Fibroblast of lung (primary cell): ENCODE measurements at places on chromosomes 11 and 22. TPM values are rescaled to one million over a fixed set of nuclear protein-coding genes. Genes with fewer than 3 reads are reported as not detected.

DNA sequence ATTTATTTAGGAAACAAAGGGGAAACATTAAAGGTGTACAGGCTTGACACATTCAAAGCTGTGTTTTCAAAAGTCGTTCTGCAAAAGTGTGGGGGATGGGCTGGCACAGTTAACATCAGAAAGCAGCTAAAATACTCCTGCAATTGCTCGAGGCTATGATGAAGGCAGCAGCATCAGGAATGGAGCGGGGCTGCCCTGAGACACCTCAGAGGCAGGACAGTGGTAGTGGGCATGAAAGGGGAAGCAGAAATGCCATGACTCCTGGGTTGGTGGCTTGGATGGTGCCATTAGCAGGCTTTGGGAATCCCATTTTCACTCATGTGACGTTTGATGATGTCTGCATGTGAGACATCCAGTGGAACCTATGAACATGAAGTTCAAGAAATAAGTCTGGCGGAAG, 646 bp downstream of the NCAPD3 start:
- H3K27ac ChIP-seq = peak overlapping the region; percentile 97
- peaks cover 6% of the 10 kb centered on the region for H3K4me1 ChIP-seq
- H3K36me3 ChIP-seq = no peaks in the 10 kb centered on the region
- no peaks in the 10 kb centered on the region for H3K27me3 ChIP-seq

- H3K4me3 ChIP-seq = no peak overlapping the region
- H3K4me1 ChIP-seq = no peaks in the 10 kb centered on the region
- no peak overlapping the region for H3K27ac ChIP-seq
- no peaks in the 10 kb centered on the region for H3K27me3 ChIP-seq
- no peak for DNase-seq
- H3K36me3 ChIP-seq = no peaks in the 10 kb centered on the region
Measured at GRCh38 chr11:66612458-66612857, 4.0 kb upstream of the RBM14 start.

- no peaks in the 10 kb centered on the region for H3K27me3 ChIP-seq
- peak; percentile 91 for DNase-seq
- no peak overlapping the region for H3K4me3 ChIP-seq
- no peaks in the 10 kb centered on the region for H3K36me3 ChIP-seq
- H3K4me1 ChIP-seq = peaks cover 38% of the 10 kb centered on the region
Measured at GRCh38 chr22:42937164-42937843, 77.6 kb downstream of the PACSIN2 start.

DNA sequence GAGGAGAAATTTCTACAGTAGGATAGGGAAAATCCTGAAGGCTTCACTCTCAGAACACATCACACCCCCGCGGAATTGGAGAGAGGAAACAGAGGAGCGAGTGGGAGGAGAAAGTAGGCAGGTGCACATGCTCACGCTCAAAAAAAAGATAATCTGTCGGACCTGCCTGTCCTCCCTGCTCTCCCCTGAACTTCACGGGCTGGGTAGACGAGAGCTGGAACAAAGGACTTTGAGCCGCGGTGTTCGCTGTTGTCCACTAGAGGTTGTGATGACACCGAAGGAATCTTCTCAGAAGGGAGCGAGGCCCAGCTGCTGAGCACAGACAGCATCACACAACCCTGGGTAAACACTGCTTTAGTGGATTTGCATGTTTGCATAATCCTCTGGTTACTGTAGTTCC, 5.0 kb downstream of the SEZ6L start:
- no peaks in the 10 kb centered on the region for H3K36me3 ChIP-seq
- H3K27me3 ChIP-seq = no peaks in the 10 kb centered on the region
- no peak overlapping the region for H3K4me3 ChIP-seq
- DNase-seq = no peak

GRCh38 chr22:23579870-23580575, at the start of gene IGLL1:
TSS of gene IGLL1 (minus strand) at chr22:23580290. CDS start at chr22:23580190, 100 bp downstream.
- no peaks in the 10 kb centered on the region for H3K27me3 ChIP-seq
- no peak for DNase-seq
- H3K36me3 ChIP-seq = no peaks in the 10 kb centered on the region

DNA sequence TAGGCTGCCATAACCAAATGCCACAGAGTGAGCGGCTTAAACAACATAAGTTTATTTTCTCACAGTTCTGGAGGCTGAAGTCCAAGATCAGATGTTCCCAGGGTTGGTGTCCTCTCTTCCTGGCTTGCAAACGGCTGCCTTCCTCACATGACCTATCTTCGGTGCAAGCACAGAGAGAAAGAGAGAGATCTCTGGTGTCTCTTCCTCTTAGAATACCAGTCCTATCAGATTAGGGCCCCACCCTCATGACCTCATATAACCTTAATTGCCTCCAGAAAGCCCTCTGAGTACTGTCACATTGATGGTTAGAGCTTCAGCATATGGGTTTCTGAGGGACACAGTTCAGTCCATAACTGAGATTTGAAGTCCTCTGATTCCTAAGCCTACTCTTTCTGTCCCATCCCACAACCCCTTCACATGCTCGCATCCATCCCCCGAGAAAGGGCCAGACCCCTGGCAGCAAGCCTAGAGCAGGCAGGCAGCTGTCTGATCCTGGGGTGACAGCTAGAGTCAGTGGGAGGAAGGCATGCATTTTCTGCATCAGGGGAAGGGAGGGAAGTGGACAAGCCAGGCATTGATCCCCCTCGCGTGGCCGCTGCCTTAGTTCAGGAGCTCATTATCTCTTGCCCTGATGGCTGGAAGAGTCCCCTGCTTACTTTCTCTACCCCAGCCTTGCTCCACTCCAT, 114.1 kb downstream of the FAR1 start:
- no peaks in the 10 kb centered on the region for H3K27me3 ChIP-seq
- H3K36me3 ChIP-seq = no peaks in the 10 kb centered on the region
- DNase-seq = no peak
- H3K27ac ChIP-seq = no peak overlapping the region
- H3K4me3 ChIP-seq = no peak overlapping the region

DNA sequence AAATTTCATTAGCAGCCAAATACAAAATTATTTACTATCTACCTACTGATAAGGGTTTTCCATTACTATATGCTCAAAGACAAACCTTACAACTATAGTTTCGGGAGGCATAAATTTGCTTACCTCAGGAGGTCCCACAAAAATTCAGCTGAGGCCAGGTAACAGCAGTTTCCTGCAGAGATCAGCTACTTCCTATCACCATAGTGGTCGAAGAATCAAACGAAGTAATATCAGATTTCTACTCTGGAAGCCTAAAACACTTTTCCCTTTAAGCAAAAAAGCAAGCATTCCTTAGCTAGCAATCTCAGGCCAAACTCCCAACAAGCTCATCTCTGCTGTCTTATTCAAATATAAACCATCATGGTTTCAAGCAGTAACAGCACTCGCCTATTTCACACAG, 3.1 kb downstream of the NAP1L4 start:
- H3K36me3 ChIP-seq = no peaks in the 10 kb centered on the region

- H3K36me3 ChIP-seq = no peaks in the 10 kb centered on the region
- H3K27me3 ChIP-seq = no peaks in the 10 kb centered on the region
- peaks cover 5% of the 10 kb centered on the region for H3K4me1 ChIP-seq
- no peak overlapping the region for H3K27ac ChIP-seq
Measured at GRCh38 chr22:23227380-23227779, 47.1 kb downstream of the BCR start.

GRCh38 chr11:47533690-47534151, 19.2 kb downstream of the CELF1 start:
- DNase-seq = peak; percentile 78
- no peak overlapping the region for H3K4me3 ChIP-seq
- H3K36me3 ChIP-seq = no peaks in the 10 kb centered on the region

- peak; percentile 62 for DNase-seq
- H3K27ac ChIP-seq = peak within 1 kb of the TSS; percentile 73
- peak within 1 kb of the TSS; percentile 76 for H3K4me3 ChIP-seq
- H3K4me1 ChIP-seq = peaks cover 9% of the 10 kb centered on the region
- no peaks in the 10 kb centered on the region for H3K36me3 ChIP-seq
Measured at GRCh38 chr11:107565219-107565937, at the start of gene ALKBH8. TSS of gene ALKBH8 (minus strand) at chr11:107565735. CDS start at chr11:107560893, 4,842 bp downstream.

- no peaks in the 10 kb centered on the region for H3K4me1 ChIP-seq
- H3K27ac ChIP-seq = no peak overlapping the region
- no peaks in the 10 kb centered on the region for H3K36me3 ChIP-seq
- no peak overlapping the region for H3K4me3 ChIP-seq
- DNase-seq = no peak
- H3K27me3 ChIP-seq = peaks cover 16% of the 10 kb centered on the region
Measured at GRCh38 chr11:76410851-76411357, 29.8 kb downstream of the GVQW3 start.

DNA sequence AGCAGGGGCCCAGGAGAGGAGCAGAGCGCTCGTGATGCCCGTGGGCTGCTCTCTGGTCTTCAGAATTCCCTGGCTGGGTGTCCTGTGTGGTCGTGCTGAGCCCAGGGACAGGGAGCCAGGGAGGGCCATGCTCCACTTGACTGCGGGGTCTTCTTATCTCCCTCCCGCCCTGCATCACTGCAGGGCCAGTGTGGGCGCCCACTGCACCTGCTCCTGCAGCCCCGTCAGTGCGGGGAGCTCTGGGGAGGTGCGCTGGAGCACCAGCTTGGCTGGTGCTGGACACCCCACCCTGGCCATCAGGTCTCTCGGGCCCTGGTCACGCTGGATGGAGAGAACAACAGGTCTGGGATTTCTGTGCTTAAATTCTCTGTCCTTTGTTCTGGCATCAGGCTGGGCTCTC, 31.8 kb downstream of the B3GAT1 start:
- H3K36me3 ChIP-seq = no peaks in the 10 kb centered on the region
- H3K27ac ChIP-seq = no peak overlapping the region
- no peaks in the 10 kb centered on the region for H3K4me1 ChIP-seq

- no peaks in the 10 kb centered on the region for H3K36me3 ChIP-seq
- H3K27me3 ChIP-seq = peaks cover 2% of the 10 kb centered on the region
- no peak for DNase-seq
- H3K4me3 ChIP-seq = no peak overlapping the region
- H3K27ac ChIP-seq = no peak overlapping the region
Measured at GRCh38 chr11:3221408-3222002, 2.9 kb upstream of the MRGPRG start.

GRCh38 chr11:34633990-34634693, 13.2 kb downstream of the EHF start:
- H3K4me3 ChIP-seq = no peak overlapping the region
- H3K4me1 ChIP-seq = peaks cover 4% of the 10 kb centered on the region
- no peak overlapping the region for H3K27ac ChIP-seq

GRCh38 chr11:15875943-15876342, 480.4 kb downstream of the SOX6 start:
- H3K36me3 ChIP-seq = no peaks in the 10 kb centered on the region
- no peaks in the 10 kb centered on the region for H3K4me1 ChIP-seq
- DNase-seq = no peak
- no peak overlapping the region for H3K4me3 ChIP-seq
- H3K27me3 ChIP-seq = no peaks in the 10 kb centered on the region

DNA sequence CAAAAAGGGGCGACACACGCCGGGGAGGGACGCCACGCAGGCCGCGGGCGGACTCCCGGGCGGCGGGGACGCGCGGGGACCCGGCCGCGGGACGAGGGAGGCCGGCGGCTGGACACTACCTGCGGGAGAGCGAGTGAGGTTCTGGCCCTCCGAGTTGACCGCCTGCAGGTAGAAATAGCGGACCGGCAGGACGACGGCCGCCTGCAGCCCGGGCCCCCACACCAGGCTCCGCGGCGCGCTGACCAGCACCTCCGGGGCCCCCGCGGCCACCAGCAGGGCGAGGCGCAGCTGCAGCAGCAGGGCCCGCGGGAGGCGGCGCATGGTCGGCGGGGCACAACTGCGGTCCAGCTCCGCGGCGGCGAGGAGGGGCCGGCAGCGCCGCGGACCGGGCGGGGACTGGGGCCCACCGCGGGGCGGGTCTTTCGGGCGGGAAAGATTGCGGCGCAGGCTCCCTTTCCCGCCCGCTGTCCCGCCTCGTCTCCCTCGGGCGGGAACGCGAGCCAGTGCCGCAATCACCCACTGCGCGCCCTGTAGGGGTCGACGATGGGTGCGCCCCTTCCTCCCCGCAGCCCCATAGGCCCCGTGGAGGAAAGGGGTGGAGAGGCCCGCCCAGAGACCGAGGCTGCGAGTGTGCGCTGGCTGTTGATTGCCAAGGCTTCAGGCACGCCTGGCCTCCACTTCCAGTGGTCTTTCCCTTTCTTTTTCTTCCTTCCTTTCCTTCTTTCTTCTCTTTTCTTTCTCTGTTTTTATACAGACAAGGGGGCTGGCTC, at the start of gene POGLUT3:
Gene POGLUT3, minus strand, starts transcription at position 339 of the 770 bp plus-strand sequence. Its CDS starts 18 bp downstream, at position 321.
- peak within 1 kb of the TSS; percentile 82 for H3K27ac ChIP-seq
- peak within 1 kb of the TSS; percentile 44 for H3K4me3 ChIP-seq
- no peaks in the 10 kb centered on the region for H3K27me3 ChIP-seq
- peaks cover 3% of the 10 kb centered on the region for H3K4me1 ChIP-seq
- DNase-seq = peak; percentile 58
- no peaks in the 10 kb centered on the region for H3K36me3 ChIP-seq

DNA sequence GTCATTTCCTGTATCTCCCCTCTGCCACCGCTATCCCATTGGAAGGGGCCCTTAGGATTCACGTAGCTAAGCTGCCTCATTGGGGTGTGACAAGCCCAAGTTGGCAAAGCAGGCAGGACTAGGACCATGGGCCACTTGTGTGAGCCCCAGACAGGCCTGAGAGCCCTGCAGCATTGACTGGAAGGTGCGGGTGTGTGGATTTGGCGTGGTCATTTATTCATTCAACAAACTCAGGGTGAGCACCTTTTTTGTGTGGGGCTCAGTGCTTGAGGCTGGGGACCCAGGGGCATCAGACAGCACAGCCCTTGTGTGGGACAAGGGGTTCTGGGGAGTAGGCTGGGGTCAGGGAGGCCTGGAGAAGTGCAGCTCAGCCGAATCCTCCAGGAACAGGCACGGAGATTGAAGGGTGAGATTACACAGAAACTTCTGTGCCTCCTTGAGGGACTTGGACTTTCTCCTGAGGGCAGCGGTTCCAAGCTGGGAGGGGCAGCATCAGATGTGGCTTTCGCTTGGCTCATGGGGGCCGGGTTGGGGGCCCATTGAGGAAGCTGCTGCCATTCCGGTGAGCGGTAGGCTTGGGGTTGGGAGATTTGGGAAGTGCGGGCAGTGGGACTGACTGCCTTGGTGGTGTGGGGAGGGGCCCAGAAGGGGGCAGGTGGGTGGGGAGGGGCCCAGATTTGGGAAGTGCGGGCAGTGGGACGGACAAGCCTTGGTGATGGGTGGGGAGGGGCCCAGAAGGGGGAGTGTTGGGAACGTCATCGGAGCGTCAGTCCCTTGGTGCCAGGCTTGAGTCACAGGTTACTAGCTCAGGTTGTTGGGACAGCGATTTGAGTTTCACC, 11.9 kb downstream of the MGAT3 start:
- H3K4me3 ChIP-seq = no peak overlapping the region
- no peak overlapping the region for H3K27ac ChIP-seq
- no peaks in the 10 kb centered on the region for H3K36me3 ChIP-seq

- no peak overlapping the region for H3K27ac ChIP-seq
- DNase-seq = no peak
- H3K4me1 ChIP-seq = peaks cover 6% of the 10 kb centered on the region
- no peak overlapping the region for H3K4me3 ChIP-seq
Measured at GRCh38 chr11:35017528-35018342, 101.3 kb downstream of the PDHX start.

GRCh38 chr11:110712659-110713448, 617 bp upstream of the ARHGAP20 start:
- H3K27ac ChIP-seq = no peak overlapping the region
- no peaks in the 10 kb centered on the region for H3K27me3 ChIP-seq
- H3K4me1 ChIP-seq = no peaks in the 10 kb centered on the region
- peak overlapping the region; percentile 62 for H3K4me3 ChIP-seq
- H3K36me3 ChIP-seq = no peaks in the 10 kb centered on the region

- no peaks in the 10 kb centered on the region for H3K27me3 ChIP-seq
- peaks cover 6% of the 10 kb centered on the region for H3K4me1 ChIP-seq
- H3K27ac ChIP-seq = no peak overlapping the region
- H3K36me3 ChIP-seq = no peaks in the 10 kb centered on the region
Measured at GRCh38 chr11:9228091-9228490, 37.1 kb downstream of the DENND5A start.

FGF19 gene
- polyA plus RNA-seq = not detected in 2 replicates

ZNHIT2 gene
- 1.4 and 1.7 TPM in 2 replicates for polyA plus RNA-seq

MS4A2 gene
- polyA plus RNA-seq = not detected in 2 replicates

OR52A1 gene
- polyA plus RNA-seq = not detected in 2 replicates

RIMBP3C gene
- 0.02 and 0.03 TPM in 2 replicates for polyA plus RNA-seq

DGKZ gene
- polyA plus RNA-seq = 16.4 and 26.1 TPM in 2 replicates
